ENCODE measurements at places on chromosomes 2 and 18.

DNA sequence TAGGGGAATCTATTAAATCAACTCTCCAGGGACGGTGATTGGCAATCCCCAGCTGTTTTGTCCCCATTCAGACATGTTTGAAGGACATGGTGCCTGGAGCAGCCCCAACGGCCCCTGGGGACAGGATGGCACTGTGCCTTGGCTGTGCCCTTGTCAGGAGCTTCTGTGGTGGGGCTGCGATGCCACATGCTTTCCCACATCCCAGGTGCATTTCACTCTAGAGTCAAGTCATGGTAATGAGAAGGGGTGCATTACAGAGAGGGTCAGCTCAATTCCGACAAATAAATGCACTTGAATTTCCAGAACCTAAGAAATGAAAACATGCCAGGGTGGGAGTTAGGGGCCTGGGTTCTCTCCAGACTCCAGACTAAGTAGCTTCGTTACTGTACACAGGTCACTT lies 289.4 kb upstream of the PXDN start:
- DNase-seq: no peak

DNA sequence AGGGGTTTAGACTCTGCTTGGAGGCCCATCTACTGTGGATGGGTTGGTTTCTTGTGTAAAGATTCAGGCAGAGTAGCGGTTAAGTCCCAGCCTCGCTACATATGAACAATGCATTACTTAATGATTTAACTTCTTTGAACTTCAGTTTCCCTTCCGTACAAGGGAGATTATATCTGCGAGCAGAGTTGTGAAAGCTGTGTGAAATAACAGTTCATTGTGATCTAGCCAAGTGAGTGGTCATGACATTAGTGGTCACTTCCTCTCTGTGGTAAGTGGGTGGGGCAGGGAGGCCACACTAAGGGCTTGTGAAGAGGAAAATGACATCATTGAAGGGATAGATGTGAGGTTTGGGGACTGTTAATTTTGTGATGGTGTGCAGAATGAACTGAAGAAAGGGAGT lies 14.1 kb upstream of the MEX3C start:
- no peak for DNase-seq

DNA sequence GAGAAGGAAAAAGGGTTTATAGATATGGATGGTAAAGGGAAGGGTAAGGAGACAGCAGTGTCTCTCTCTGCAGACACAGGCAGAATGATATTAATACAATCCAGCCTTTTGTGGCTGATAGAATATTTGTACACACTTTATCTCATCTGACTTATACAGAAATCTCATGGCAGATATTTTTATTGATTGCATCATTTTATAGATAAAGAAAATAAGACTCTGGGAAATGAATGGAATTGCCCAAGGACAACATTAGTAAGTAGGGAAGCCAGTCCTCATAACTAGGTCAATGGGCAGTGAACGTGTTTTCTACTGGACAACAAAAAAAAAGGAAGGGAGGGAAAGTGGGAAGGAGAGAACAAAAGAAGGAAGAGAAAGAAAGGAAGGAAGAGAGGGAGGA lies 236.4 kb upstream of the EPHA4 start:
- DNase-seq: no peak

DNA sequence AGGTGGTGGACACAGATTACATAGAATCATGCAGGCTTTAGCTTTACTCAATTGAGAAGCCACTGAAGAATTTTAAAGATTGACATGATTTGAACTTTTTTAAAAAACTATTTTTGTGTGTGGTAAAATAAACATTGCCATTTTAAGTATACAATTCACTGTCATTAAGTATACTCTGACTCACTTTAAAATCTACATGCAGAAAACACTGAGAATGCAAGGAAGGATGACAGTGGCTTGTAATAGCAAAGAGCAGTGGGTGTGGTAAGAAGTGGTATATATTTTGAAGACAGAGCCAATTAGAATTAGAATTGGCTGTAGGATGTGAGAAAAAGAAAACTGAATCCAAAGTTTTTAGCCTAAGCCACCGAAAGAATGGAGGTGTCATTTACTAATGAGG lies 14.9 kb downstream of the TRMT61B start:
- no peak for DNase-seq

- DNase-seq: no peak
Measured at GRCh38 chr2:43738257-43738656, 35.6 kb upstream of the DYNC2LI1 start.

DNA sequence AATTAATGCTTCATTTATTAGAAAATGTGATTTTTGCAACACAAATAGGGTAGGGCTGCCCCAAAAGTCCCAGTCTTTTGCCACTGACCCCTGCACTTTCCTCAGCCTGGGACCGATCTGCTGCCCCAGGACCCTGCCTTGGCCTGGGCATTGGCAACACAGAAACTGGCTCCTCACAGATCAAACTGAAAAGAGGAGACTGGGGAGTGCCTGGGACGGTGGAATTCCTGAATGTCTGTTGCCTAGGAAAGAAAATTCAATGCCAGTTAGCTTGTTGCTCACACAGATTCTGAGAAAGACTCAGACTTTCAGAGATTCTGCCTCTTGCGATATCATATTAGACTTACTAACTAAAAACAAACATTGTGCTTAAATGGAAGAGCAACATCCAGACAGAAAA lies 211.2 kb downstream of the VAPA start:
- no peak for DNase-seq

DNA sequence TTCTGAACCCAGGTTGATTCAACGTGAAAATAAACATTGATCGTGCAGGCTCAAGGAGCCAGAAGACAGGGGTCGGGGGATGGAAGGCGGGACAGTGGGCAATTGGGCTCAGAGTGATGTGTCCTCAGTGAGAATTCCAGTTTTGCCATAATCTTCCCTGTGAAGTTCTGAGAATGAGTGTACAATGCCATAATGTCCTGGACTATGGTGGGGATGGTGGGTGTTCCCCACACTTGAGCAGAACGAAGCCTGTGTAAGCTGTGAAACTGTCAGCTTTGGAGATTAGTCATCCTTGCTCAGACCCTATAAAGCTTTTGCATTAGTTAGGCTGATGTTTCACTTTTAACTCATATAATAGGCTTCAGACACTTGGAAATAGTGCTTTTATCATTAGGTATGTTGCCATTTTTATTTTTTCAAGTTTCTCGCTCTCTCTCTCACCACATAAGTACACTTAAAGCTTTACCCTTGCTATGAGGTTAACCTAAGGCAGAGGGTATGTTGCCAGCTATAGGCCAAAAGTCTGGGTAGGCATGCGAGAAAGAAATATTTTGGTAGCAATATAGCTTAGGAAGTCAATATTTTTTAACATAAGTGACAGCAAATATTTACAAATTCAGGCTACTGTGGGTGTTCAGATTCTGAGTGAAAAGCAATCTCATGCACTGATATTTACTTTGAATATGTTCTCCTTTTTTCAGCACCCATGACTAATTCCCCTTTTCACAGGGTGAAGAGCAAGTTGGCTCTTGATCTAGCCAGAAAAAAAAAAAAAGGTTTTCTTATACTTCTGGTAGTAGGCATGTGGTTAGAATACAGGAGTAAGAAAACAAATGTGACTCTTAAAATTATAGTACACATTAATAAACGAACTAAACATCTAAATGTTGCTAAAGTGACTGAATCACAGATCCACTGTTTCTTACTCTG lies 47.2 kb downstream of the CDC42EP3 start:
- DNase-seq: no peak

DNA sequence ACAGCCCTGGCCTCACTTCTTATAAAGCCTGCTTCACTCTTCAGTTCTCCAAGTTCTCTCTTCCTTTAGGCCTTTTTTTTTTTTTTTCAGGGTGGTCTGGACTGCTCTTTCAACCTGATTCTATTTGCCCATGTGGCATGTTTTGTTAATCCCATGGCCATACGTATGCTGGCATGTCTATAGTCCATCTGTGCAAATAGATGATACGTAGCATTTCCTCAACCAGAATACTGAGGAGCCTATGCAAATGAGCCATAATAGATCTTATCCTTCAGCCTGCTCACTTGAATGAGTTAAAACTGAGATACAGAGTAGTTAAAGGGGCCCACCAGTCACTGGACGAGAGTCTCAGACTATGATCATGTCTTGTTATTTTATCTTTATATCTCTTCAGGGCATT lies 265.2 kb upstream of the CXCR4 start:
- no peak for DNase-seq

GRCh38 chr2:110215566-110216158 lies 3.3 kb upstream of the MTLN start:
- DNase-seq: no peak

- DNase-seq: no peak
Measured at GRCh38 chr2:200681697-200682096, 95.9 kb downstream of the AOX1 start.

GRCh38 chr2:37774976-37775907 lies 103.8 kb upstream of the CDC42EP3 start:
- no peak for DNase-seq

DNA sequence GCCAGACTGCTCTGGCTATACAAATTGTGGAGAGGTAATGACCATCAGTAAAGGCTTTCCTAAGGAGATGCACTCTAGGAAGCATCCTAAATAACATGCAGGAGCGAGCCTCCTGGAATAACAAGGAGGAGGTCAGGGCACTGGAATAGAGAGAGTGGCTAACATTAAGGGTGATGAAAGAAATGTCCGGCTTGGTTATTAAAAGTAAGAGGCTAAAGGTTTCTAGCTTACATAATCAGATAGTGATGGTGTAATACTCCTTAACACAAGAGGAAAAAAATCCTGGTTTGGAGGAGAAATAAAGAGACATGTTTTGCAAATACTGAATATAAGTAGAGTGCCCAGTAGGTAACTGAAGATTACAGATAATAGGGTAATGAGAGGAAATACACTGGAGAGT lies 365.7 kb downstream of the ZEB2 start:
- no peak for DNase-seq

GRCh38 chr18:38587571-38587970 lies 1022.0 kb upstream of the CELF4 start:
- no peak for DNase-seq

DNA sequence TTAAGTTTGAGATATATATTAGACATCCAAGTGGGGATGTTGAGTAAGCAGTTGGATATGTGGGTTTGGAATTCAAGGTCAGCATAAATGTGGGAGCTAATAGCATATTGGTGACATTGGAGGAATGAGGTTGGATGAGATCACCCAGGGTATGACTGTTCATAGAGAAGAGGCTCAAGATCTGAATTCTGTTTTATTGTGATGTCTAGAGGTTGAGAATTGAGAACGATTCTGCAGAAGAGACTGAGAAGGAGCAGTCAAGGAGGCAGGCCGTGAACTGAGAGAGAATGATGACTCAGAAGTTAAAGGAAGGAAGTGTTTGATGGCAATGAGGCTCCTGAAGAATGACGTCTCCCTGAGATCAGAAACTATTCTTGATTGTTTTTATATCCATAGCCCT lies 5.9 kb downstream of the SERPINB11 start:
- DNase-seq: no peak

DNA sequence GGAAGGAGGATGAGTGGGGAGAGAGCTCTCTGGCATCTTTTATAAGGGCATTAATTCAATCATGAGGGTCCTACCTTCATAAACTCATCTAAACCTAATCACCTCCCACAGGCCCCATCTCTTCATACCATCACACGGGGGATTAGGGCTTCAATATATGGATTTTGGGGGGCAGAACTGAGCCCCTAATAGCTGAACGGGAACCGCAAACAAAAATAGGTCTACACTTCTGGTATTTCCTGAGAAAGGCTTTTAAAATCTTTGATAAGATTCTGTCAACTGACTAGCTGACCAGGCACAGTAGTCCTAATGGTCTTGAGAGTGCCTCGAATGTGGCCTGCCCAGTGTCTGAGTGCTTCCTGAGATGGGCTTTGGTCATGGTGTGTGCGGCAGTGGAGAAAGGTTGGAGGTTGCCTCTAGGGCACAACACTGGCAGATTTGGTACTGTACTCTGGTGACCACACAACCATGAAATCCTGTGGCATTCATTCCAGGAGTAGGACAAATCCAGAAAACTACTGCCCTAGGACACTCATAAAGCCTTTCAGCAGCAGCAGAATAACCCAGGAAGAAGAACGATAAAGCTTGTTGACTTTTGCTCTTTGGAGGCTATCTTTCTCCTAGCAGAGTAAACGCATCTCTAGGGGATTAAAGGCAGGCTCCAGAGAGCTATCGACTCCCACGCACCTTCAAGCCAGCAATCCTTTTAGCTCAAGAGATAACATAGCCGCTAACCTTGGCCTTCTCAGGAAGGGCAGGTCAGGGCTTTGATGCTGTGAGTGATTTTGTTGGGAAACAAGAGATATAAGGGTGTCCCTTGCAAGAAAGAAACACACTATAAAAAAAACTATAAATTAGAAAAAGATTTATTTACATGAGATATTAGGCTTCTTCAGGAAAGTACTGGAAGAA lies 12.3 kb upstream of the APOB start:
- no peak for DNase-seq

- DNase-seq: no peak
Measured at GRCh38 chr2:62498739-62499138, 7.3 kb downstream of the TMEM17 start.

- DNase-seq: no peak
Measured at GRCh38 chr2:160349306-160349705, 144.3 kb downstream of the RBMS1 start.

DNA sequence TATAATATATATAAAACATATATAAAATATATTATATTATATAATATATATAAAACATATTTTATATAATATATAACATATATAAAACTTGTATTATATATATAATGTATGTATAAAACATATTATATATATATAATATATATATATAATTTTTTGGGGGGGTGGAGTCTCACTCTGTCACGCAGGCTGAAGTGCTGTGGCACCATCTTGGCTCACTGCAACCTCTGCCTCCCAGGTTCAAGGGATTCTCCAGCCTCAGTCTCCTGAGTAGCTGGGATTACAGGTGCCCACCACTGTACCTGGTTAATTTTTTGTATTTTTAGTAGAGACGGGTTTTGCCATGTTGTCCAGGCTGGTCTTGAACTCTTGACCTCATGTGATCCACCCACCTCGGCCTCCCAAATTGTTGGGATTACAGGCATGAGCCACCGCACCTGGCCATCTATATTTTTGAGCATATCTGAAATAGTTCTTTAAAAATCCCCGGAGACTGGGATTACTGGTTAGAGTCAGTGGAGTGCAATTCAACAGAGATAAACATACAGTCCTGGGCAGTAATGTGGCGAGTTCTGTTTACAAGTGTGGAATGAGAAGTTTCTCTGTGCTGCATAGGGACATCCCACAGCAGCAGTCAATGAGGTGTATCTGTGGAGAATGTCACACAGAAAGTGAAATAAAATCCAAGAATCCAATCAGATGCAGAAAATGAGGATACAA lies 208.4 kb downstream of the MYCN start:
- no peak for DNase-seq

- no peak for DNase-seq
Measured at GRCh38 chr2:185417111-185417510, 321.5 kb upstream of the FSIP2 start.

GRCh38 chr2:198371921-198372543 lies 567.6 kb downstream of the PLCL1 start:
- DNase-seq: no peak

Data from iPS DF 6.9 (cell line).